ENCODE measurements at places on chromosomes 2 and 18.
A peak's percentile ranks its signal among the peaks of the same experiment; 100 is the strongest.

DNA sequence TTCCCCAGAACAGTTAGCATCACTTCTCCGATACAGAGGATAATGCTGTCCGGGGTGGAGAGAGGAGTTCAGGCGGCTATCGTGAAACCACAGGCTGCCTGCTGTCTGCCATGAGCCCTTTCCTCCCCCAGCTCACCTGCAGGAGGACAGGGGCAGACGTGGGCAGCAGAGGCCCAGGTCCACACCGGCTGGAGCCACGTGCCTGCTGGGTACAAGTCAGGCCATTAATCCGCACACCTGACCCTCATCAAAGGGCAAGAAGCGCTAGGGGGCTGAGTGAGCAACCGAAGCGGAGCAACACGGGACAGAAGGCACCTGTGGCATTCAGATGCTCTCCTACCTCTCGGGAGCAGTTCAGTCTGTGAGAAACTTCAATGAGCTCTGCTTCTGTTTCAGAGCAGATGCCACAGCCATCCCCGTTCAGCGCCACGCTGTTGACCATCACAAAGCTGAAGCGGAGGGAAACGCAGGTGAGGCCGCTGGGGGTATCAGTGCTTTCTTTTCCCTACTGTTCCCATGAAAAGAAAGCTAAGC lies 21.5 kb downstream of the MPPE1 start:
- no peak for DNase-seq

GRCh38 chr2:163734401-163734800 lies 1.4 kb downstream of the FIGN start:
- no peak for DNase-seq

GRCh38 chr18:27778441-27778840 lies 398.5 kb downstream of the CDH2 start:
- no peak for DNase-seq

- no peak for DNase-seq
Measured at GRCh38 chr2:148893906-148894305, 18.9 kb downstream of the KIF5C start.

- peak; percentile 18 for DNase-seq
Measured at GRCh38 chr2:189676471-189676870, 2.0 kb downstream of the ANKAR start.

- no peak for DNase-seq
Measured at GRCh38 chr2:54473851-54474250, 17.7 kb downstream of the SPTBN1 start.

- no peak for DNase-seq
Measured at GRCh38 chr2:181685150-181685688, 4.9 kb upstream of the NEUROD1 start.

GRCh38 chr2:175879679-175880078 lies 122.4 kb downstream of the LNPK start:
- DNase-seq = no peak

DNA sequence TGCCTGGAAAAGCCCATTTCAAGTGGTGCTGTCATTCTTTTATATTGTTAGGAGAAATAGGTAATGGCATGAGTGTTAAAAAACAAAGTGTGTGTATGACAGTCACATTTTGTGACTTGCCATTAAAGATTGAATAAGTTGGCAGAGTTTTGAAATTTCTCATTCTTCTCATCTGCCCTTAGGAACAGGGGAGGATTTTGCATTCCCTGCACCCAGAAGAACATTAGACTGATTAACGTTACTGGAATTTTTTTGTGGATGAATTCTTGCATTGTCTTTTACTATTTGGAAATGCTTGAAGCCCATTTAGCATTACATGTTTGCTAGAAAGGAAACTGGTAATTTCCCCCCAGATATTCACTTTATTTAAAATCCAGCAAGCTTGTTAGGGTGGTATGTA lies 162.2 kb downstream of the BABAM2 start:
- peak; percentile 38 for DNase-seq

DNA sequence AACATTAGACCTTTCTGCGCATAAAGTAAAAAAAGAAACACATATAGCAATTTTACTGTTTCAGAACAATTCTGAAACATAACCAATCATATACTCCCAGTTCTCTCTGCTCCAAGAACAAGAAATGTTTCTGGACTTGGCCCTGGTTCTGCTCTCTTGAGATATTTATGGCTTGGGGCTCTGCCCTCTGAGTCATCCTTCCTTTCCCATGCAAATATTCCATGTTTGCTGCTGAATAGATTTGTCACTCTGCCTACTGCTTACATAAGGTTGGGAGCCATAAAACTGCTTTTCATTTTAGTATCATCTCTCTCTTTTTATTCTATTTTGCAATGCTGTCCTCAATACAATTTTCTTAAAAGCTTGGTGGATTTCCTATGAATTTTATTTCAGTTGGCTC lies 499.6 kb upstream of the ACVR2A start:
- peak; percentile 45 for DNase-seq

DNA sequence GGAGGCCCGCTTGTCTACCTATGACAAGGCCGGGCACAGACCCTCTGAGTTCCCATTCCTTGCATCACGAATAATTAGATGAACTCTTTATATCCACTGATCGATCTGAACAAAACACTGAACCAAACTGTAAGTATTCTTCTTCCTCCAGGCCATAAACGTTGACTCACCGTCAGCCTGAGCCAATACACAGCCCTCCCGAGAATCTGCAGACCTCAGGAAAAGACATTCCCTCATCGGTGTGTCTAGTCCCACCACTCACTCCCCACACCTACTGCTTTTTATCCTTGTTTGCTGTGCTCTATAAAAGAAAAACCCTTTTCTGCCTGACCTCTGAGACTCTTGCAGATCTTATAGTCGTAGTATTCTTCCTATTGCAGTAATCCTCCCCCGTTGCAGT lies 41.0 kb downstream of the TMEM87B start:
- no peak for DNase-seq

- peak; percentile 33 for DNase-seq
Measured at GRCh38 chr2:152465541-152465940, 130.6 kb downstream of the FMNL2 start.

GRCh38 chr2:212794471-212794870 lies 255.9 kb upstream of the ERBB4 start:
- no peak for DNase-seq

- no peak for DNase-seq
Measured at GRCh38 chr2:44462934-44463849, 101.4 kb downstream of the CAMKMT start.

GRCh38 chr2:199019898-199020507 lies 437.7 kb downstream of the SATB2 start:
- DNase-seq = peak; percentile 62

DNA sequence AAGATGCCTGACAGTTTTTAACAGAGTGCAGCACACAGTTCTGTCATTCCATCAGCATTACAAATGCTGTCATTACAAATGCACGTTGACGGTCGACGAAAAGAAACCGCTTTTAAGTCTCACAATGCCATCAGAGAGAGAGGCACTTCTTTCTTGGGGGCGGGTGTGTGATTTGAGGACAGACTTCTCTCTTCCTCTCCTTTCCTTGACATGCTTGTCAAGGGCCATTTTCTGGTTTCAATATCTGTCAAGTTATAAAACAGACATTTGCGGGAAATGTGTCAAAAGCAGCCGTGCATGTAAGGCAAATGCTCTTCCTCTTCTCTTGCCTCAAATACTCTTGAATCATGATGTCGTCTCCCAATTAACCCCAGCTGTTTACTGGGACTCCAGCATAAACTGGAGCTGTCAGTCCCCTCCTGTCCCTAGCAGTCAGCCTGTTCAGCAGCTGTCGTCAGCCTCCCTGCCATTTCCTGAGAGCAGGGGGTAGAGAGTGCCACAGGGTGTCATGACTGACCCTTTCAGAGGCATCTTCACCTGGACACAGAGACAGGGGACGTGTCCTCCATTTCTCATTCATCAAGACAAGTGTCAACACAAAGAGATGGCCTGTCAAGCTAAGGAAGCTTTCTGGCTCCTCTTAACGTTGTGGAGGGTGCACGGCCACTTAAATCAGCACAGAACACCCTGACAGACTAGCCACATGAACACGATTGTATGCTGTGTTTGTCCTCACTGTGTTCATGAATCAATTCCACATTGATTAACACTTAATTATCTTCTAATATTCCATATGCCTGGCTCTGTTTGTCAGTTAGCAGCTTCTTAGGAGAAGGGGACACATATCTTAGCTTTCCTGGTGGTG lies 305.4 kb upstream of the RAB6C start:
- no peak for DNase-seq

DNA sequence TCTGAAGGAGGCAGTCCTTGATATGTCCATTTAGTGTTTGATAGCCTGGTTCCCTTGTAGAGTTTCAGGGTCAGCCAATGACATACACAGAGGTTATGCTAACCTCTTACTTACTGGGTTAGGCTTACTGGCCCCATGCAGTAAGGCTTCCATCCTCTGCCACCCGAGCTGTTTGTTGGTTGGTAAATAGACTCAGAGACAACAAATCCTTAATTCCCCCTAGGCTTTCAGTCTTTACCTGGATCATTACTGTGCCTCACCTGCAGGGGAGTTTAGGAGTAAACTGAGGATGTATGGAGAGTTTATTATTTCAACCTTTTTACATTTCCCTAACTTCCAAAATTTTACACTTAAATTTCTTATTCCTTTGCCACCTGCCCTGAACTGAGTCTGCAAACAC lies 452.7 kb upstream of the HNMT start:
- DNase-seq = no peak

- no peak for DNase-seq
Measured at GRCh38 chr2:224181534-224182155, 142.6 kb upstream of the SERPINE2 start.

Data from fibroblast of gingiva (primary cell).